Left renal pelvis (tissue), 4 donors: ENCODE measurements at places on chromosomes 1 and 21. TPM values are rescaled to one million over a fixed set of nuclear protein-coding genes. Genes with fewer than 3 reads are reported as not detected.

VASH2 gene
- polyA plus RNA-seq = 21.8 TPM

PROX1 gene
- polyA plus RNA-seq = 2.4 TPM

CLDN8 gene
- polyA plus RNA-seq = 49.7 TPM

GRCh38 chr1:244778344-244778743 lies 57.1 kb upstream of the COX20 start:
- DNase-seq = no peak

DNA sequence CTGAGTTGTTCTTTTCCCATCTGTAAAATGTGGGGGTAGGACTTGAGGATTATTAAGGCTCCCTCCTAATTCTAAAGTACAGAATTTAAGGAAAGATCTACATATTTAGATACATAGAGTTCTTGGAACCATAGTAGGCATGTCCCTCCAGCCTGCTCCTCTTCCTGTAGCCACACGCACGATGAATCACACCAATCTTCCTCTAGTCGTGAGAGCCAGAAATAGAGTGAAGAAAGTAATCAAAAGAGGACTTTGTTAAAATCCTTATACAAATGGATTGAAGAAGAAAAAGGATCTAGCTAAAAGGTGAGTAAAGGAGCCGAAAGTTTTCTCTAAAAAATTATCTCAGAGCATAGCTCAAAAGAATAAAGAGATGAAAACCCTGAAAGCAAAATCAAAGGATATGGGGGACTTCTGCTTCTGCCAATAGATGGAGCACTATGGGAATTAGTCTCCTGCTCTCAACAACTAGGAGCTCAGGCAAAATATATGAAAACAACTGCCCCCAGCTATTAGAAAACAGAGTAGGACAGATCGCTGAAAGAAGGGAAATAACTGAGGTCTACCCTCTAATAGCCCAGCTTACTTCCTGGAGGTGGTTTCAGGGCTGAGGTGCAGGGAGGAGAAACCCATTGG lies 8.5 kb downstream of the C1orf141 start:
- DNase-seq = no peak

DNA sequence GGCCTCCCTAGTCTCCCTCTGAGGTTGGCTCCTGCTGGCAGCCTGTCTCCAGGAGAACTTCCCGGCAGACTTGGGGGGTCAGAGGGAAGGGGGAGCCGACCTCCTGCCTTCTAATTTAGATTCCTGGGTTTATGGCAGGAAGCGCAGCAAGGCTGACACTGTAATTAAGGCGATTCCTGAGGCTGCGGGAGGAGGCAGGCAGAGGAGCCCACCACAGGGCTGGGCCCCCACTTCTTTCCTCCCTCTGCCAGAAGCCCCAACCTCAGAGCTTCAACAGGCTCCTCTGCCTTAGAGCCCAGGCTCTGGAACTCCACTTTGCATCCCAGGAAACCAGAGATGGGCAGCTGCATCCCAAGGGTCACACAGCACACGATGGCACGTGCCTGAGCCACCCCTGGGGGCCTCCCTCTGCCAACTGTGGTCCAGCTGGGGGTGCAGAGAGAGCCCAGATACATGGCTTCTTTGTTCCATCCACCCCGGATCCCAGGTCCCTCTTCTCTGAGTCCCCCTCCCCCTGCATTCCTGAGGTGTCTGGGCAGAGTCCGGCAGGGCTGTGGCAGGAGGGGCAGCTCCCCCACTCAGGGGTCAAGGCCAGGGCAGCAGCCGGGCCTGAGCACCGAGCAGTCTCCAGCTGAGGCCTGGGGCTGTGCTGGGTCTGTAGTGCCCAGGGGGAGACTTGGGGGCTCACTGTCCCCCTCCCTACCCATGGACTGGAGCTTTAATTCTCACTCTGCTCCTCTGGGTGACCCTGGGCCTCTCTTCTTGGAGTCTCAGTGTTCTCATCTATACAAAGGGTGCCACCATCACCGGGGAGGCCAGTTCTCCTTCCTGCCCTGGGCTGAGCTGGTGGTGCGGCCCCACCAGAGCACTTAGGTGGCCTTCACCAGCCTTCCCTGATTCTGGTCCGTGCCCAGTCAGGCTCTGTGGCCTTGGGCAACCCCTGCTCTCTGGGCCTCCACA lies 39.4 kb upstream of the FAM131C start:
- no peak for DNase-seq

- DNase-seq = no peak
Measured at GRCh38 chr1:115890580-115890979, 49.7 kb upstream of the NHLH2 start.

GRCh38 chr1:165054627-165055026 lies 301.9 kb downstream of the LMX1A start:
- no peak for DNase-seq
